ENCODE measurements at places on chromosomes 2 and 18. TPM values are rescaled to one million over a fixed set of nuclear protein-coding genes. Genes with fewer than 3 reads are reported as not detected.

- no peak for DNase-seq
Measured at GRCh38 chr18:49431165-49431962, 29.1 kb downstream of the DYM start.

GRCh38 chr2:9336576-9337314 lies 86.6 kb downstream of the ITGB1BP1 start:
- no peak for DNase-seq

The FBXO48 gene
- 1.1 TPM for total RNA-seq

The ACMSD gene
- not detected for total RNA-seq

DNA sequence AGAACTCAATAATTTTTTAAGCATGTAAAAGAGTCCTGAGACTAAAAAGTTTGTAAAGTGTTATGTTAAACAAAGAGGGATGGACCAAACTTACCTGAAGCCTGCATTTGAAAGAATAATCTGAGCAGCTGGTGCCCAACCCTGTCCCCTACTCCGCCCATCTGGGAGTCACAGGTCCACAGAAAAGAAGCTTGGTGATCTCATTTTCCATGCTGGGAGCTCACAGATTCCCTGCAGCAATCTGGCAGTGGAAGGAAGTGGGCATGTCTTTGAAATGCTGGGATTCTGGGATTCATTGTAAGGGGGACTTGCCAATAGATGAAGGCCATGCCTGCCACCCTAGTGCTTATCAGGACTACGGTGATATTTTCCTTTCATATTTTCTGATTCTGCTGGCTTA lies 17.9 kb downstream of the CDH2 start:
- no peak for DNase-seq

The TDRD15 gene
- not detected for total RNA-seq

DNA sequence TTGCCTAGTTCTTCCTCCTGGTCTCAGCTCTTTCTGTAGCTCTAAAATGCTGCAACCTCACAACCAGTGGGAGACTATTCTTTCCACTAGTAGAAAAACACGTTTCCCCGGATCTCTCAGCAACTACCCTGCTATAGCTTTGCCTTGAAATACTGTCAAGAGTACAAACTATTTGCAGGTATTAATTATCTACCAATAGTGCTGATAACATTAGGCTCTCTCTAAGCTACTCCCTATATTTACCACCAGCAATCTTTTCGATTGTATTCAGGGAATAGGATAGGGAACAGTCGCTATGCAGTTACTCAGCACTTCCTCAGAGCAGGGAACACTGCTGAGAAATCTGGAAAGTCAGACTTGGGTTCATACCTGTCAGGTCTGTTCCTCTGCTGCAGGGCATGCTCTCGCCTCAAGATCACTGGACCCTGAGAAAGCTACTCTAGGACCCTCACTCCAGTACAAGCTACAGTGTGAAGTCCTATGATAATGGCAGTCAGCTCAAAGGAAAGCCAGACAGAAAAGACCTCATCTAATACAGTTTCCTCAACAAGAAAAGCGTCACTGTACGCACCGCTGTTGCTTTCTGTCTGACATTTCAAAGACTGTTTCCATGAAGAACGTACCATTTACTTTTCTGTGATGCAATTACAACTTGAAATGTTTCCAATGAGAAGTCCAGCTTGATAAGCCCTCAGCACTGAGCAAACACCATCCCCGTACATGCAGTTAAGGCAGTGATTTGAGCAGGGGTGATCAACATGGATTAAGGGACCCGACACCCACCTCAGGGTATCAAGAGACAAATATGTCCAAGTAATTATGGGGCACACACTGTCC lies 22.7 kb downstream of the GDF7 start:
- DNase-seq: no peak

- DNase-seq: peak; percentile 74
Measured at GRCh38 chr18:45517181-45517741, 98.0 kb upstream of the SLC14A2 start.

The YPEL5 gene
- total RNA-seq: 67.5 TPM

The SKA1 gene
- 0.38 TPM for total RNA-seq

- DNase-seq: peak; percentile 82
Measured at GRCh38 chr2:102050854-102051391, 59.2 kb downstream of the IL1R2 start.

The GRB14 gene
- 22.1 TPM for total RNA-seq

The UGT1A3 gene
- total RNA-seq: not detected

DNA sequence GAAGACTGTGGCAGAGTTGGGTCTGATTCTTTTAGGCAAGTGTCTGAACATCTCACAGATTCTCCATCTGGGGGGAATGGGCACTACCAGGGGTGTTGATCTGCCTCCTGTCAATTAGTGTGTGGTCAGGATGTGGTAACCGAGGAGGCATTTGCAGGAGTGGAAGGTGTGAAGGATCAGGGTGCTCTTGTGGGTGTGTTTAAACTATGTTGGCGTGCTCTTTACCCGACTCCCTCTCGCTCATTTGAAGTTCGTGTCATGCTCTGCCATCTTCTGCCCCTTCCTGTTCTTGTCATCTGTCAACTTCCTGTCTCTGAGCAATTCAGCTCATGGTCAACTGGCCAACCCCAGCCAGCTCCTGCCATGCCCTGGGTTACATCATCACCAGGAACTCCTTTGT lies 107.9 kb downstream of the RTN4 start:
- no peak for DNase-seq

The CDC42EP3 gene
- total RNA-seq: 91.3 TPM

The SRD5A2 gene
- total RNA-seq: not detected

GRCh38 chr2:187544371-187545080 lies 9.7 kb downstream of the TFPI start:
- DNase-seq: no peak

DNA sequence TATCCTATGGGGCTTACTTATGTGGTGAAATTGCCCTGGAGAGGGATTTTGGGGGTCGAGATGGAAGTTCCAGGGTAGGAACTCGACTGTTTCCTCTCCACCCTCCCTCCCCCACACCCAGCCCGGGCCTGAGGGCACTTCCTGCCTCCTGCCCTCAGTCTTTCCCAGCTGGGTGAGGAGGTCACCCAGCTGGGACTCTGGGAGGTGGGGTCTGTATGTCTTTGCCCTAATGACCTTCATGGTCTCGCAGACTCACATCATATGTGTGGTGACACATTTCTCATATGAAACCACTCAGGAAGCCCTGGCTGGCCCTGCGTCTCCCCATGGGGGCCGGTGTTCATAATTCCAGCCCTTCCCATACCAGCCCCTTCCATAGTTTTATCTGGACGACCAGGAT lies 12.4 kb downstream of the ATOH8 start:
- no peak for DNase-seq

DNA sequence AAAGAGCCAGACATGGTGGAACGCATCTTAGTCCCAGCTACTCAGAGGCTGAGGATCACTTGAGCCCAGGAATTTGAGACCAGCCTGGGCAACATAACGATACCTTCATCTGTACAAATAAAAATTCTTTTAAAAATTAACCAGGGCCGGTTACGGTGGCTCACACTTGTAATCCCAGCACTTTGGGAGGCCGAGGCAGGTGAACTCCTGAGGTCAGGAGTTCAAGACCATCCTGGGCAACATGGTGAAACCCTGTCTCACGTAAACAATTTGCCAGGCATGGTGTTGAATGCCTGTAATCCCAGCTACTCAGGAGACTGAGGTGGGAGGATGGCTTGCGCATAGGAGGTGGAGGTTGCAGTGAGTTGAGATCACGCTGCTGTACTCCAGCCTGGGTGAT lies 25.8 kb upstream of the KCNG3 start:
- no peak for DNase-seq

- no peak for DNase-seq
Measured at GRCh38 chr2:133044556-133044955, 374.6 kb upstream of the LYPD1 start.

DNA sequence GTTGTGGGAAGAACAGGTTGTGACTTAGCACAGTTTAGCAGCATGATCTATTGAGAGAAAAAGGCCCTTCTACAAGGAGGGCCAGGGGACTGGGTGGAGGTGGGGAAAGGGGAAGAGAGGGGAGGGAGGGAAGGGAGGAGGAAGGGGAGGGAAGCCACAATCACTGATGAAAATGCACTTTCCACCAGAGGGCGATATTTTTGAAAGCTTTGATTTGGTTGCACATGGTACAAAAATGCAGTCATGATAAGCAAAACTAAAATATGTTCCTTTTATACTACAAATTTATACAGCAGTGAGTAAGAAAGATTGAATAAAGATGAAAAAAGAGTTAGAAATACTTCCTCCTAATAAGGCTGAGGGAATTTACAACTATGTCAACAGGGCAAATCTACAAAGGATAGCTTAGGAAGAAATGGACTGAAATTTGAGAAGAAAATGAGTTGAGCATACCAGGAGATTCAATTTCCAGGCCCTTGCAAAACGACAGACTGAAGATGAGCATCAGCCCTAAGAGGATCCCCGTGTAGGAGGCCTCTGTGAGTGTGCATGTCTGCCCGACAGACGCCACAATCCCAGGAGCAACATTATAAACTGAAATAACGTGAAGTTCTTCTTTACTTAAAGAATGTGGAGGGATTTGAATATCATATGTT lies 17.2 kb downstream of the SH3YL1 start:
- DNase-seq: no peak

The COL3A1 gene
- 72.7 TPM for total RNA-seq

- no peak for DNase-seq
Measured at GRCh38 chr2:33777786-33778185, 178.7 kb upstream of the FAM98A start.

The PLA2R1 gene
- 3.4 TPM for total RNA-seq

- DNase-seq: no peak
Measured at GRCh38 chr2:107376909-107377308, 449.8 kb upstream of the RGPD4 start.

- no peak for DNase-seq
Measured at GRCh38 chr18:74226666-74227065, 65.1 kb downstream of the CYB5A start.

- DNase-seq: no peak
Measured at GRCh38 chr2:222780051-222780450, 80.8 kb upstream of the ACSL3 start.

DNA sequence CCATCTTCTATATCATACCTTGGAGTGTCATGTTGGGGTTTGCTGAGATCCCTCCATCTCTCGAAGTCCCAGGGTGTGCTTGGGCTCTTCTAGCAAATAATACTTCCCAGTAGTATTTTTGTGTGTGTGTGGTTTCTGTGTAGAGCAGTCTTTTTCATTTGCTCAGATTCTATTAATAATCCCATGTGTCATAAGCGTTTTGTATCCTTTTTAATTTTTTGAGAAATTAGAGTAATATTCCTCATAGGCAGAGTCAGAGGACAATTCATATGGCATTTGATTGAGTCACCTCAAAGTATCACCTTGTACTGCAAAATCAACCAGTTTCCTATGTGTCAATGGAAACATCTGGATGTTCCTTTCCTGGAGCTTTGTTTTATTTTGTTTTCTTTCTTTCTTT lies 37.4 kb upstream of the PPP1R1C start:
- DNase-seq: no peak

The DSC2 gene
- 26.0 TPM for total RNA-seq

GRCh38 chr2:179571252-179571651 lies 290.2 kb downstream of the ZNF385B start:
- DNase-seq: no peak

The C1QL2 gene
- total RNA-seq: not detected

DNA sequence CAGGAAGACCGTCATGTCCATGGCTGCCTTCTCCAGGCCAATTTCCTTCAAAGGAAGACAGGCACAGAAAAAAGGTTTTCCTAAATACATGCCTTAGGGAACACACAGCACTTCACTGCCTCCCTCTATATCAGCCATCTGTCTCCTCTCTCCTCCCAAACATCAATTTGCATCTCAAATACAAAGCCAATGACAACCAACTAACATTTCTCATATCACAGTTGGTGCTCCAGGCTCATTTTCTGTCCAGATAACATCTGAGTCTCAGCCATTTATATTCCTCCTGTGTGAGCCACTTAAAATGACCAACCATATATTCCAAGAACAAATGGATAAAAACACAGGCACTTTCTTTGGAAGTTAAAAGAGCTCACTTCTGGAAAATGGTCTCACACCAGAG lies 62.5 kb upstream of the ACAA2 start:
- no peak for DNase-seq

DNA sequence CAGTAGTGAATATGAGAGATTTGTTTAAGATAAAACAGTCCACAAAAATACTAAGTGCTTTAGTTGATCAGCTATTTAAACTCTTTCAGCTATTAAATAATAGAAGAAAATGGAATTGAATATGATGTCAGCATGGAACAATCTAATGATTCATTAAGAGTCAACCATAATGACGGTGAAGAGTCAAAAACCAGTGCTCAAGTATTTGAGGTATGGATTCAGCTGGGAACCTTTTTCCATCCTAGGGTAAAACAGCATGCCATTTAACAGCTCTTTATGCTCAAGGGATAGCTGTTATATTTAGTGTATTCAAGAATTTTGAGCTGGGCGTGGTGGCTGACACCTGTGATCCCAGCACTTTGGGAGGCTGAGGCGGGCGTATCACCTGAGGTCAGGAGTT lies 29.7 kb downstream of the CARF start:
- DNase-seq: no peak
